Inflammatory macrophage treated with lipopolysaccharide for 4 hours (primary cell): ENCODE measurements at places on chromosomes 16 and 17.

DNA sequence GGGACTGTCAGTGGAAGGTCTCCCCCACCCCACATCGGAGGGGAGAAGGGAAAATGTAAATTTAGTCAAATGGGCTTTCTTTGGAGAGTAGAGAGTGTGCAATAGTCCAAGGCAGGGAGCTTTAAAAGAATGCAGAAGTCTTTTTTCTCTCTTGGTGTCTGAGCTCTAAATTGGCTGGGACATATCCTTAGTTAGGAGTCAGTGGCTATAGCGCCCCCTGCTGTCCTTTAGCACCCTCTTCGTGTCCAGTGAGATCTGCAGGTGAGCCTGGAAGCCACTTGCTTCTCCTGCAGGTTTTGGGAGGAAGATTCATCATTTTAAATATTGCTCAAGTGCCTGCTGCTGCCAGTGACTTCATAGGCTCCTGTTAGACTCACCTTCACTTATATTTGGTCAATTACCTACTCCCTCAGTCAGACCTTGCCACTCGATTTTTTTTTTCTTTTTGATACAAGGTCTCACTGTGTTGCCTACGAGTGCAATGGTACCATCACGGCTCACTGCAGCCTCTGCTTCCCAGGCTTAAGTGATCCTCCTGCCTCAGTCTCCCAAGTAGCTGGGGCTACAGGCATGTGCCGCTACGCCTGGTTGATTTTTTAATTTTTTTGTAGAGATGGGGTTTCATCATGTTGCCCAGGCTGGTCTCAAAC is 174.8 kb downstream of the PRKCB start:
- peak; percentile 91 for DNase-seq

GRCh38 chr17:40265337-40265736 is 22.3 kb upstream of the CDC6 start:
- DNase-seq = no peak

DNA sequence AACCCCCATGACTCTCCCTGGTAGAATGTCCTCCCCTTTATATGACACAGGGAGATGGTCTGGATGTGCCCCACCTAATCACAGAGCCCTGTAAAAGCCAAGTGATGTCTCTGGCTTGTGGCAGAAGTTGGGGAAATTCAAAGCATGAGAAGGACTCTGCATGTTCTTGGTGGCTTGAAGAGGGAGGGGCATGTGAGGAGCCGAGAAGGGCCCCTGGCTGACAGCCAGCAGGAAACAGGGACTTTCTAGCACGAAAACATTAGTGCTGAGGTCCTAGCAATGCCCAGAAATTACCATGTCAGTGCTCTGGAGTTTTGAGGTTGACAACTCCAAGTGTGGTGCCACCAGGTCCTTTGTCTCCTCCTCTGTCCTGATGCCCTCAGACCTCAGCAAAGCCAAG is 75.9 kb downstream of the USP22 start:
- DNase-seq = no peak

DNA sequence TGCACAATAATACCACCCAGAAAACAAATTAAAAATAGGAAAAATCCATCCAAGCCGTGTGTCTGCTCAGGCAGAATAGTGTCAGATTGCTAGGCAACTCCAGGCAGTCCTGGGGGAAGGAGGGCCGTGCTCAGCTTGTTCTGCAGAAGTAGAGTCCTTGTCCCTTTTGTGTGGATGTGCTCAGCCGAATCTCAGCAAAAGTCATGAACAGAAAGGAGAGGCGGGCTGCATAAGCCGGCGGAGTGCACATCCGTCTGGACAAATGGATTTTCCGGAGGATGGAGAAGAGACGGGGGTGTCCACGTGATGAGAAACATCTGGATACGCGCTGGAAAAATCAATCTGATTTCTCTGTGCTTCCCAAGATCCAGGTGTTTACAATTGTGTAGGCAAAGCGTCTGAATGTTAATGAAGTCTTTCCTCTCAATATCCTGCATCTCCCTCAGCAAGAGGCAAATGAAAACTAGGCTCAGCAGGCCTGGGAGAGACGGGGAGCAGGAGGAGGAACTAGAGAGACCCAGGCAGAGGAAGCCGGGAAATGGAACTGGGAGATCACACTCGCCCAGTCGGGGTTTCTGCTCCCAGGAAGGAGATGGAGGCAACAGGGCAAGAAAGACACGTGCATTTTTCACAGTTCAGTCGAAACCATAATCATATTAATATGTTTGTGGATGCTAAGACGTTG is 7.7 kb upstream of the RBFOX3 start:
- no peak for DNase-seq

- DNase-seq = no peak
Observed at GRCh38 chr16:56311208-56312027, 113.9 kb downstream of the AMFR start.

DNA sequence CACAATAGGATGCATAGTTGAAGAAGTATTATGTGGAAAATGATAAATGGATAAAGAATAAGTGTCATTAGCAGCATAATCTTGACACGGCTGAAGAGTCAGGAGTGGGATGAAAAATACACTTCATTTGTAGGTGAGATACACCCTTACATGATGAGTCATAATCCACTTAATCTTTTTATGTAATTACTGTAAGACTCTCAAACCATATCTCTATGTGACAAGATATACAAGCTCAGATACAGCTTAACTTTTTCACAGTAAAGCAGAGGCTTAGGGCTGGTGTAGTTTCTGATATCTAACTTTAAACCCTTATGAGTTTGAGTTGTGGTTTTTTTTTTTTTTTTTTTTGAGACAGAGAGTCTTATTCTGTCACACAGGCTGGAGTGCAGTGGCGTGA is 101.2 kb downstream of the FTO start:
- DNase-seq = no peak

DNA sequence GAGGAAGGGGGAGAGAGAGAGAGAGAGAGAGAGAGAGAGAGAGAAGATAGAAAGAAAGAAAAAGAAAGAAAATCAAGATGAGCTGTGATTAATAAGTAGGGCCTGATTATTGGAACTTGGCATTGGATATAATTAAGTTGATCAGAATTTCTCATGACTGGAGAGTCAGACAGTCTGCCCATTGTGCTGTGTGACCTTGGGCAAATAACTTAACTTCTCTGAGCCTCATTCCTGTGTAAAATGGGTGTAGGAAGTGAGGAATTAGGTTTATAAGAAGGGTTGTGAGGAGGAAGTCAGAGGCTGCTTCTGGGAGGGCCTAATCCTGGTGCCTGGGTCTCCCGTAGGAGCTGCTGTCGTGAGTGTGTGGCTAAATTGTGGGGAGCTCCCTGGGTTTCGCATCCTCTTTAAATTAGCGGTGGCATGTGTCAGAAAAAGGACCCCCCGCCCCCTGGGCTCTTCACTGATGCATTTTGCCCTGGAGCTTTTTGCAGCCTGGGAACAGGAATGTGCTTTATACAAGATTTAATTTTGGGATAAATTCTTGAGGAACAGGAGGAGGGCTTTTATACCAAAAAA is 76.0 kb downstream of the CMIP start:
- DNase-seq = no peak

GRCh38 chr16:58509256-58510096 is 5.8 kb upstream of the SETD6 start:
- DNase-seq = no peak

- no peak for DNase-seq
Observed at GRCh38 chr16:31108794-31109558, 790 bp downstream of the BCKDK start.

DNA sequence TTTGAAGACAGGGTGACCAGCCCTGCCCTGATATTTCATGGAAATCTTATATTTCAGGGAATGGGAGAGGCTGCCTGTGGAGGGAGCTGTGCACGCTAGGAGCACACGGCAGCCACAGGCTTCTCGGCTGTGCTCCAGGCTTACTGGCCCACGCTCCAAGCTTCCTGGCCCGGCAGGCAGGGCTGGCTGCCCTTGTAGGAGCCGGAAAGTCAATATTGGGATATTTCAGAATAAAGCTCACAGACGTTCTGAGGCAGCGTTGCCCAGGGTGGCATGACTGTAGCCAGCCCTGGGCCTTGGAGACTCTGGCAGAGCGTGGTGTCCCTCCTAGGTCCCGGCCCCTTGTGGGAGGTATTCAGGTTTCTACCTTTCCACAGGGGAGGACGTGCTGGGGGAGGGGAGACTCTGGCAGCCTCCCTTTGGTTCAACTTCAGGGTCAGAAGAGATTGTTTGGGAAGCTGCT is 95.6 kb downstream of the NPIPB11 start:
- no peak for DNase-seq

- DNase-seq = no peak
Observed at GRCh38 chr16:11215935-11216556, 40.0 kb downstream of the SOCS1 start.

GRCh38 chr17:41695954-41696757 is 7.5 kb downstream of the EIF1 start:
- peak; percentile 87 for DNase-seq

GRCh38 chr16:26316683-26317464 is 625.1 kb downstream of the HS3ST4 start:
- no peak for DNase-seq

DNA sequence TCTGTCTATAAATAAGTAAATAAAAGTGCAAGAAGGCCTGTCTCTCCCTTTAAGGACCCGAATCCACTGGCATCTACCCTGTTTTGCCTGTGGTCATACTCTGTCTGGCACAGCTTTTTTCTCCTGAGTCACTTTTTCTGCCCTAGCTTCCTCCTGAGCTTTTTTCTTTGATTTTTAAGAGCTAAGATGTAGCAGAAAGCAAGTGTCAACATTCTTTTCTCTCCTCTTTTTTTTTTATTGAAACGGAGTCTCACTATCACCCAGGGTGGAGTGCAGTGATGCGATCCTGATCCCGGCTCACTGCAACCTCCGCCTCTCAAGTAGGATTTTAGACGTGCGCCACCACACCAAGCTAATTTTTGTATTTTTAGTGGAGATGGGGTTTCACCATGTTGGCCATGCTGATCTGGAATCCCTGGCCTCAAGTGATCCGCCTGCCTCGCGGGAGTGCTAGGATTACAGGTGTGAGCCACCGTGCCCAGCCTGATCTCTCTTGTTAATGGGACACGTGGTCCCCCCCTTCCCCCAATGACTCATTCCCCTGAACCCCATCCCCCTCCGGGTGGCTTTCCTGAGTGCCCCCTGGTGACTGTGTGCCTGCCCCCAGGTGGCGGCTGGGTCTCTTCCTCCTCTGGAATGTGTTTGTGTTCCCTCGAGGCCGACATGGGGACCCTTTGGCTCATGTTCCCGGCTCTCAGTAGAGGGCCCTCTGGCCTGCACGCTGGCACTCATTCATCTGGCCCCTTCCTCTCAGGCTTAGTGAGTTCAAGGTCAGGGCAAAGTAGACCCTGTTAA is 14.2 kb downstream of the C16orf90 start:
- no peak for DNase-seq

DNA sequence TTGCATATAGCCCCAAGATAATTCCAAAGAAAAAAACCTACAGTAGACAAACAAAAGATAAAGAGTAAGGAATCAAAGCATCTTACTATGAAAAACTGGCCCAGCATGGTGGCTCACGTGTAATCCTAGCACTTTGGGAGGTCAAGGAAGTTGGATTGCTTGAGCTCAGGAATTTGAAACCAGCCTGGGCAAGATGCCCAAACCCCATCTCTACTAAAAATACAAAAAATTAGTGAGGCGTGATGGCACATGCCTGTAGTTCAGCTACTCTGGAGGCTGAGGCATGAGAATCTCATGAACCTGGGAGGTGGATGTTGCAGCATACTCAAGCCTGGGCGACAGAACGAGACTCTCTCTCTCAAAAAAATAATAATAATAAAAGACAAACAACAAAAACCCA is 764.7 kb upstream of the KIF2B start:
- DNase-seq = no peak

DNA sequence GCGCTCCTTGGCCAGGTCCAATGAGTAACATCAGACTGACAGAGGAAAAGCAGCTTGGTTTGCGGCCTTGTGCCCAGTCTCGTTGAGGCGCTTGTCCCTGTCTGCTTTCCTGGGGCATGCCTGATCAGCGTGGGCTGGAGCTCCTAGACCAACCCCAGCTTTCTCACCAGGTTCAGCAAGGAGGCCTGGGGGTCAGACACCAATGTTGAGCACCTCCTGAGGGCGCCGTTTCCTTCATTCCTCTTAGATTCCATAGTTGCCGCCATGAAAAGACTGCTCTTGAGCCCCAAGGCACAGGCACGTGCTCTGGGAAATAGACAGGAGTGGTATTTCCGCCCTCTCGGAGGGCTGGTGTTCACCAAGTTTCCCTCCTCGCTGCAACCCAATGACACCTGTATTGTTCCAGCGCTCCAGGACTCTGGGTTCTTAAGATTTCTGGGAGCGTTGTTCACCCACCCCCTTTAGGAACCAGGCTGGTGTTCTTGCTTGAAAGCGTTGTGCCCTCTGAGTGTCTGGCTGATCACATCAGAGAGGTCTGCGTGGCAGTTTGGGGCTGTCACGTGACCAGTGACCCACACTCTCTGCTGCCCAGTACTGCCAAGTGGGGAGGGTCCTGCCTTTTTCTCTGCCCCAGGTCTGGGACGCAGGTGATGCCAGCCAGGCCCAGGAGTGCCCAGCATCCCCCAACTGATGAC is 18.0 kb downstream of the KCTD2 start:
- no peak for DNase-seq

DNA sequence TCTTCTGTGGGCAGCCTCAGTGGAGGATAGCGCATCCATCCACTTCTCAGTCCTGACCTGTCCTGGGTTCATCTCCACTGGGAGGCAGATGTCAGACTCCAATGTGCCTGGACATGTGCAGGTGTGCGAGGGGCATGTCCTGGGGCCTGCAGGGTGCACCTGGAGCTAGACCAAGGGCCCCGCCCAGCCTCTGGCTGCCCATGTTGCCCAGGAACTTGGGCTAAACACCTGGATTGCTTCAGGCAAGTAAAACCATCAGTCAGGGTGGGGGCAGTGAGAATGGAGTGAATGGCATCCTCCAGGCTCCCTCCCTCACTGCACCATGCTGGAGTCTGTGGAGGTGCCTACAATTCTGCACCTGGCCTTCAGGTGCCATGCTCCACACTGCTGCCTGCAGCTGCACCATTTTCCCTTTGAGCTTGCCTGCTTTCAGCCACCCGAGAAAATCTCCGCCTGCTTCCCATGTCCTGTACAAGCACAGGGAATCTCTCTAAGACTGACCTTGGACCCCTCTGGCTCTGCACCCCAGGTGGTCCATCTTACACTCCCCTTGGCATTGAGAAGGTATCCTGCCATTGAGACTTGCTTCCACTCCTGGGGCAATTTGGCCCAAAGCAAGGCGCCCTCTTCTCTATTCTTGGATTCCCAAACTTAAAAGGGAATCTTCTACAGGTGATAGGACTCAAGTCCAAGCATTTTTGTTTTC is 2.1 kb upstream of the MFSD6L start:
- DNase-seq = no peak

DNA sequence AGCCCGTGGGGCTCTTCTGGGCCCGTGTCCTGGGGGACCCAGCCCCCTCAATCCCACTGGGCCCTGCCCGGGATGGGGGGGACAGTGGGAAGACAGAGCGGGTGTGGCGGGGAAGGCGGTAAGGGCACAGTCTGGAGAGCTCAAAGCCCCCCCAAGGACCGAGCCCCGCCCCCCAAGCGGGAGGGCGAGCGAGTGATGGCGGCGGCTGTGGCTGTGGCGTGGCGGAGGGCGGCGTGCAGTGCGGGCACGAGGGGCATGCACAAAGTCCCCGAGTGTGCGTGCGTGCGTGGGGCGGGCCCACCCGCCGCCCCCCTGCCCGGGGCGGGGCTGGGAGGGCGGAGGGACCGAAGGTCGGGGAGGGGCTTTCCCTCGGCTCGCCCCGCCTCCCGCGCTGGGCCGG is 3.6 kb upstream of the WDR24 start:
- DNase-seq = no peak

GRCh38 chr17:45896803-45897693 is 2.7 kb downstream of the MAPT start:
- DNase-seq = no peak
